ENCODE measurements at places on chromosomes 1 and 21. TPM values are rescaled to one million over a fixed set of nuclear protein-coding genes. Genes with fewer than 3 reads are reported as not detected.

DNA sequence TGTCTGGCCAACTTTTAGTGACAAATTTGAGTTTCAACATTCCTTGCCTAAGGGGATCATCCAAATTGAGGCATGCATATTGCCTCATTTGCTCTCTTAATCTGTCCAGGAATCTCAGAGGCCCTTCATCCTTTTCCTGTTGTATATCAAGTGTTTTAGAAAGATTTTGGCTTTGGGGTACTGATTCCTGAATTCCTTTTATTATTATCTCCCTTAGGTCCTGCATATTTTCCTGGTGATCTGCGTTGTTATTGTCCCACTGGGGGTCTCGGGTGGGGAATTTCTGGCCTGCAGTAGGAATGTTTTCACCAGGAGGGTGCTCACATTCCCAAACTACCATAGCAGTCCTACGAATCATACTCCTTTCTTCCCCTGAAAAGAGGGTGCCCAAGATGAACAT, 4.4 kb upstream of the AADACL3 start:
- no peak for DNase-seq

The LRRN2 gene
- total RNA-seq, result 0.21 TPM

DNA sequence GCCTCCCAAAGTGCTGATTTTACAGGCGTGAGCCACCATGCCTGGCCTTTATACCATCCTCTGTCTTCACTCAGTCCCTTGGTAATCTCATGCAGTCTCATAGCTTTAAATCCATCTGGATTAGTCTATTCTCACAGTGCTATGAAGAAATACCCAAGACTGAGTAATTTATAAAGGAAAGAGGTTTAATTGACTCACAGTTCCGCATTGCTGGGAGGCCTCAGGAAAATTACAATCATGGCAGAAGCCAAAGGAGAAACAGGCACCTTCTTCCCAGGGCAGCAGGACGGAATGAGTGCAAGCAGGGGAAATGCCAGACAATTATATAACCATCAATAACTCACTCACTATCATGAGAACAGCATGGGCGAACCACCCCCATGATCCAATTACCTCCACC, 49.1 kb upstream of the CPLANE2 start:
- DNase-seq, result no peak

DNA sequence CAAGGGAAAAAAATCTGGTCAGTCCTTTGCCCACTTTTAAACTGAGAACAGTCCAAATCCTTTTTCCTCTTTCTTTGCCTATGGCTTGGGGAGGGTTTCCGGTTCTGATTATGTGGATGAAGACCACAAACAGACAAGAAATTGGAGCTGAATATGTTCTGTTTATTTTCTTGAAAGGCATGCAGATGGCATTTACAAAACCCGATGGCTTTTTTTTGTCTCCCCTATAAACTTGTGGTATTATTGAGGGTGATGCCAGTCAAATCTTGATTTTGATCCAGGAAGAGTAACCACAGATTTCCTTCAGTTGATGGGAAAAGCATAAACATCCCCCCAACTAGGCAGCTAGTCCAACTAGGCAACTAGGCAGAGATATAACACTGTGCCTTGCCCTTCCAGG, 38.9 kb downstream of the PLPP3 start:
- DNase-seq, result no peak

DNA sequence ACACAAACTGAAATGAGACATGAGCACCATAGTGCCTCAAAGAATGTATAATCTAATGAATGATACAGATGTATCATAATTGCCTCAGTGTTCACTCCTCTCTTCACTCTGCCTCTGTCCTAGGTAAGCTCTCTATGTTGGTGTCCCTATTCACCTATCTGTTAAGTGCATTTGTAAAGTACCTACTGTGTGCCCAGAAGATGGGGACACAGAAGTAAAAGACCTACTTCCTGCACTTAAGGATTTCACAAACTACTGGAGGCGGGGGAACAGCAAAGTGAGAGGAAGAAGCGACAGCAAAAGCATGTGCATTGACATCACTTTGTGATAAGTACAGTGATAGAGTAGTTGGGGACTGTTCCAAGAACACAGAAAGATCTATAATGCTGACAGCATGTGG, 18.1 kb downstream of the RD3 start:
- no peak for DNase-seq

The TAF5L gene
- 10.5 TPM for total RNA-seq

The SPRR2A gene
- total RNA-seq, result not detected

- DNase-seq, result no peak
Observed at GRCh38 chr1:245046769-245047168, 108.0 kb upstream of the KIF26B start.

GRCh38 chr1:151832318-151832980, 847 bp upstream of the RORC start:
- DNase-seq, result peak; percentile 83

- no peak for DNase-seq
Observed at GRCh38 chr21:31905503-31906451, 33.0 kb downstream of the HUNK start.

The AGTRAP gene
- 51.7 TPM for total RNA-seq

- no peak for DNase-seq
Observed at GRCh38 chr1:98766255-98766654, 104.7 kb downstream of the SNX7 start.

The AADACL4 gene
- total RNA-seq, result not detected

The SLC22A15 gene
- 7.2 TPM for total RNA-seq

The TSPEAR gene
- total RNA-seq, result 0.59 TPM

GRCh38 chr1:212013672-212014071, 21.7 kb downstream of the INTS7 start:
- DNase-seq, result no peak

The TACSTD2 gene
- 724 TPM for total RNA-seq

The TAS1R1 gene
- total RNA-seq, result 0.45 TPM

- DNase-seq, result no peak
Observed at GRCh38 chr1:78254517-78254916, 208.8 kb downstream of the GIPC2 start.

Data from suprapubic skin (tissue), 4 donors.